ENCODE measurements at places on chromosomes 11 and 22.

GRCh38 chr11:128632141-128632791, 44.9 kb upstream of the ETS1 start:
- DNase-seq: peak; percentile 47

DNA sequence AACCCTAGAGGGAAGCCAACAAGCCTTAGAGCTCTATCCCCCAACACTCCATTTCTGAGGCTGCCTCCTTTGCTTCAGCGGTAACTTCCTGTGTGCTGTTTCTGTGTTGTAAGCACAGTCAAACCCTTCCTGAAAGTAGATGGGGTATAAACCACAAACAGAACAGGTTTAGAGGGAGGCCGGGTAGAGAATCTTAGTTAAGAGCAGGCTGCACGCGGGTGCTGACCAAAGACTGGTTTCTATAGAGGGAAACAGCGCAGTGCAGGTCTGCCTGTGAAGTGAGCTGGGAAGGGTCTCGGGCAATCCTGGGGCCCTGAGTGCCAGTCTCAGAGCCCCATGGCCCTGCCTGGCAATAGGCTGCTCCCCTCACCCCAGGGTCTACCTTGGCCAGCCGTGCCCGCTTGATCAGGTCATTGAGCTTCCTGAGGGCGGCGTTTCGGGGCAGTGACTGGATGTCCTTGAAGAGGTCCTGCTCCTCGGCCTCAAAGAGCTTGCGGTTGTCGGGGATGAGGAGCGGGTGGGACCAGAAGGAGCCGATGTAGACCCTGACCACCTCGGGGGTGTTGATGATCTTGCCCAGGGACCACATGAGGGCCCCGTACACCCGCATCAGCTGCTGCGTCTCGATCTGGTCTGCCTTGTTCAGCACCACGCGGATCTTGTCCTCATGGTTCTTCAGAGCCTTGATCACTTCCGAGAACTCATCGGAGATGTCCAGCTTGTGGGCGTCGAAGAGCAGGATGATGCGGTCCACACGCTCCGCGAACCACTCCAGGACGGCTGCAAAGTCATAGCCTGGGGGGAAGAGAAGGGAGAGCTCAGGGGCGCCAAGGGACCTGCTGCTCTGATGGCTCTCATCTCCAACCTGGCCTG, 15.3 kb upstream of the CDC42BPG start:
- DNase-seq: no peak

- no peak for DNase-seq
Observed at GRCh38 chr11:45745065-45745811, 59.7 kb upstream of the SLC35C1 start.

DNA sequence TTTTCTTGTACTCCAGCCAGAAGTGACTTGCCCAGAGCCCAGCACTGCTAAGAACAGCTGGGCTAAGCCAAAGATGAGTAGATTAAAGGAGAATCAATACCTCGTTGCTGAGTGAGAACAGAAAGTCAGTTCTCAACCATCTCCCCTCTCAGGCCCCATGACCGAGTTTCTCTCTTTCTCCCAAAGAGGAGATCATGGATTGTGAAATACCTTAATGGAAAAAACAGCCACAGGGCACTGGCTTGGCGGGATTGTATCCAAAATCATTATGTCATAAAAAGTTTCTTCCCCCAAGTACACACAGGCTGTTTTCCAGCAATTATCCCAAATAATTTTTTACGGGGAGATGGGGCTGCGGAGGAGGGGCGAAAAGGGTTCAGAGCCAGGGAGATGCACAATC, 111.8 kb upstream of the TMEM45B start:
- DNase-seq: peak; percentile 14

GRCh38 chr11:134761386-134761785, 349.3 kb upstream of the B3GAT1 start:
- no peak for DNase-seq

GRCh38 chr11:84857746-84858145, 769.4 kb downstream of the DLG2 start:
- DNase-seq: no peak

DNA sequence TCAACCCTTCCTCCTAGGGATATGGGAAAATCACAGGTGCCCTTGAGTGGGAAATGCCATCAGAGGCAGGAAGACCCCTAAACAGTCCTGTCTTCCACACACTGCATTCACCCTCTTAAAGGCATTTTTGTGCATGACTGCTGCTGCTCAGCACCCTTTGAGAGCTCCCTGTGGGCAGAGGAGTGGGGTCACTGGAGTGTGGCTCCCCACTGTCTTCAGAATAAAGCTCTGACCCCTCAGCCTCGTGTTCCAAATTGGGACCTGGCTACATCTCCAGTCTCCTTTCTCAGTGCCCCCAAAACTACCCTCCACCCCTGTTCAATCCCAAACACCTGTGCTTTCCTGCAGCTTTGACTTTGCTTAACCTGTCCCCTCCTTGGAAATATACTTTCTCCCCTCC, 46.6 kb downstream of the CHRDL2 start:
- no peak for DNase-seq

DNA sequence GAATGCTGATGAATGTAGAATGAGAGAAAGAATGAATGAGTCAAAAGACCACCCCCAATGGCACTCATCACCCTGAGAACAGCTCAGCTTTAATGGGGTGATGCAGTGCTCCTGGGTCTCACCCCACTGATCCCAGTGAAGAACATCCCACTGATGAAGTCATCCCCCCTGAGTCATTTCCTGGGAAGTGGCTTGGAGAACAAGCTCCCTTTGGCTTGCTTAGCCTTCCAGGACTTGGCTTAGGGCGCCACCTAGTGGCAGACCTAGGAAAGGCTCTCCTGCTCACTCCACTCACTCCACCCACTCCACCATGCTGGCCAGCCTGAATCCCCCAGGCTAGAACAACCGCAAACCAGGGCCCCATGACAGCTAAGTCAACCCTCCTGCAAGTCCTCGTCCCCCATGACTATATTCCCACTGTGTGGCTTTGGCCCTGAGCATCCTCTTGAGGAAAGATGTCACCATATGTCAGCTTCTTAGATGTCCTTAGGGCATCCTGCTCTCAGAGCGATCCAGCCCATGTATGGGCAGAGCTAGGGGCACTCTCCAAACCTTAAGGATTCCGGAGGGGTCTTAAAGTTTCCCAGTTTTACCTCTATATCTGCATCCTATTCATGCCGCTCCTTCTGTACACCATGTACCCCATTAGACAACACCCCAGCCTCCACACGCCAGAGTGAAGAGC, 17.8 kb upstream of the TMPRSS13 start:
- peak; percentile 79 for DNase-seq

DNA sequence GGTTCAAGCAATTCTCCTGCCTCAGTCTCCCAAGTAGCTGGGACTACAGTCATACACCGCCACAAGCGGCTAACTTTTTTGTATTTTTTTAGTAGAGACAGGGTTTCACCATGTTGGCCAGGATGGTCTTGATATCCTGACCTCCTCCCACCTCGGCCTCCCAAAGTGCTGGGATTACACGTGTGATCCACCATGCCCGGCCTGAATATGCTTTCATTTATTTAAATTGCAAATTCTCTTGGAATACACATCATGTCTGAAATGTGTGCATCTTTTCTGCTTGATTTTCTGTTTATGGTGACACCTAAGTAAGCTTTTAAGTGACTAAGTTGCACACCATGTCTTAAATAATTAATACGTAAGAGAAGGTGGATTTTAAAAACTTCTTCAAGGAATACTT, 31.7 kb downstream of the IZUMO1R start:
- no peak for DNase-seq

GRCh38 chr11:131468565-131468964, 98.2 kb downstream of the NTM start:
- no peak for DNase-seq

Data from fibroblast of gingiva (primary cell).